NCI-H82 (cell line): ENCODE measurements at places on chromosomes 6 and 20.

DNA sequence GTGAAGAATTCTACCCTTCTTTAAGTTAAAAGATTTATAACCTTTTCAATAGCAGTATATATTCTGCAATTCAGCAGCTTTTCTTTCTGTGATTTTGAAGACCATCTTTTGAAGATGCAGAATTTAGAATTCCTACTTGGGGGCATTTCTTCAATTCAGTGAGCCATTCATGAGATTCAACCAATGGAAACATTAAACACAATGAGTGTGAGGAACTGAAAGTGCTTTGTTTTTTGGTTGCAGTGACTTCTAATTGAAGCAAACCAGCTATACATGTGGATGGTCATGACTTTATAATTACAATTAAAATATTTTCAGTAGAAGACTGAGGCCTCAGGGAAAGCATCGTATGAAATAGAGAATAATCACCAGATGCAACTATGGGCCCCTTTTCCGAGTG, 108.3 kb downstream of the CARMIL1 start:
- no peak for DNase-seq

DNA sequence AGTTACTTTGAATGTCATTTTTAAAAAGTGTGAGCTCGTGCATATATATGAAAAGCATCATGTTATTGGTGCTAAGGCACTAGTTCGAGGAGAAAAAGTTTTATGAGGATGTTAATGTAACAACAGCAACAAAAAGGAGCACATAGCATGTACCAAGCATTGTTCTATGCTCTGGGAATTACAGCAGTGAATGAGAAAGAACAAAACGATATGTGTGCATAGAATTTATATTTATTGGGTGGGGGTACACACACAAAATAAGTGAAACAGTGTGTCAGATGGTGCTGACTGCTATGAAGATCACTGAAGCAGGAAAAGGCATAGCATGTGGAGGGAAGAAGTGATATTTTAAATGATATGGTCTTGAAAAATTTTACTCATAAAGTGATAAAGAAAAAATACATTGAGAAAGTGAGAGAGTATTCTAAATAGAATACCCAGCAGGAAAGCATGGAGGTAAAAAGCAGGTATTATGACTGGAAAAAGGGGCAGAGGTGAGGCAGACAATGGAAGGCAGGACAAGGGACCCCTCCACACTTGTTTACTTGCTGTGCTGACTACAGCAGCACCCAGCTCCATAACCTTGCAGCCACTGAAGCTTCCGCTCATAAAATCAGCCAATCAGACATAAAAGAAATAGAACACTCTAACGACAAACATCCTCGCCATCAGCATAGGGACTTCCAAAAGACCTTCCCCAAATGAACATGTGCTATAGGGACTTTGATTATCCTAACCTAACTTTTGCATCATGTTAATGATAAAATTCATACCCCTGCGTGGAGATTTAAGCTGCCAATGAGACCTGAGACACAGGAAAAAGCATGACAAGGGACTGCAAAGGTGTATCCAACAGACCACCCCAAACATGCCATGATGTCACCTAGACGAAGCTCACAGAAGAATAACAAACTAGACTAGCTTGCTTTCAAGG, 119.9 kb downstream of the HFE start:
- DNase-seq = no peak

GRCh38 chr20:50187403-50188051, 3.1 kb upstream of the CEBPB start:
- DNase-seq = peak; percentile 17

- no peak for DNase-seq
Measured at GRCh38 chr20:40442181-40442963, 246.7 kb downstream of the MAFB start.

DNA sequence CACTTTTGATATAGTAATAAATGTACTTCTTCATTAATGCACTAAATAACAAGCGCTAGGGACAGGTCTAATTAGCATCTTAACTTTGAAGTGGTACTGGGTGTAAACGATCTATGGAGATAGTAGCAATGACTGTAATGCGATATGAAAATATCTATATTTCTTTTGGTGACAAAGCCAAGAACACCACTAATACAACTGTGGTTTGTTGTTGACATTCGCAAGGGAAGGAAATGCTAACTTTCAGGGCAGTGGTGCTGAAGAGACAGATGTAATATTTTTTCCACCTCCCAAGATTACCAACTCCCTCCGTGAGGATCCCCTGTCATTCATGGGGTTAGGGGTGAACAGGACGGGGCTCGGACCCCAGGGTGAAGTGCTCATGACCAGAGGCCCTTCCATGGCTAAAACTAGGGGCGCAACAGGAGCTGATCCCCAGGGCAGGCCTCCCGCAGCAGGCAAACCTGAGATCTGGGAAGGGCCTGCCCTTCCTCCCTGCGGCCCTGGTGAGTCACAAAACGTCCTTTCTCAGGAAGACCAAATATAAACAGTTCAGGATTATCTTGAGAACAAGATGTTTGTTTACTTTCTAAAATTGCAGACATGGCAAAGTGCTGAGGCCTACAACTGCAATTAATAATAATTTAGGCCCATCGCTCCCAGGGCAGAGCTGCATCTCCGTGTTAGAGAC, 65.0 kb upstream of the TOX2 start:
- no peak for DNase-seq

GRCh38 chr6:154522576-154522975, 12.1 kb upstream of the CNKSR3 start:
- DNase-seq = no peak
